ENCODE measurements at places on chromosomes 16 and 17.

GRCh38 chr16:85909932-85910853 lies 11.2 kb downstream of the IRF8 start:
- DNase-seq = no peak

GRCh38 chr17:4908301-4908700 lies 5.4 kb upstream of the CHRNE start:
- peak; percentile 57 for DNase-seq

DNA sequence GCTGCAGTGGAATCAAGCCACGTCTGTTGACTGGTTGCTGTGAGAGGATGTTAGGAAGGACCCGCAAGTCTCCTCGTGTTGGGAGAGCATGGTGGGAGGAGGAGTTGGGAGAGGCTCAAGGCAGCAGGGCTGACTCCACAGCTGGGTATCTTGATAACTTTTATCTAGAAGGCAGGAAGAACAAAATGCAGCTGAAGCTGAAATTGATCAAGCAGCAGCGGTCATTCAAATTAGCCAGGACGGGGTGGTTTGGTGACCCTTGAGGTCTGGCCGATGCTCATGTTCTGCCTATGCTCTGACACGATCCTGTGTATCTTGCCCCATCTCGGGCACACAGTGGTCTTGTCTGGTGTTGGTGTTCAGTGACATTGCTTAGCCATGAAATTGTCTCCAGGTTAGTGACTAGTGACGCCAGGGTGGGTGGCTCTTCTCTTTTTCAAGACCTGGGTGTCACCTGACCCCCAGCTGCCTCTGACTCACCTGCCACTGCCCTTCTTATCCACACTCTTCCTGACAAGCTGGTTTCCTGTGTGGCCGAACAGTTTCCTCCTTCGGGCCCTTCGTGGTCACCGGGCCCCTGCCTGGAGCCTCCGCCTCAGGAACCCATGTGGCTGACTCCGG lies 19.1 kb downstream of the NPTX1 start:
- no peak for DNase-seq

DNA sequence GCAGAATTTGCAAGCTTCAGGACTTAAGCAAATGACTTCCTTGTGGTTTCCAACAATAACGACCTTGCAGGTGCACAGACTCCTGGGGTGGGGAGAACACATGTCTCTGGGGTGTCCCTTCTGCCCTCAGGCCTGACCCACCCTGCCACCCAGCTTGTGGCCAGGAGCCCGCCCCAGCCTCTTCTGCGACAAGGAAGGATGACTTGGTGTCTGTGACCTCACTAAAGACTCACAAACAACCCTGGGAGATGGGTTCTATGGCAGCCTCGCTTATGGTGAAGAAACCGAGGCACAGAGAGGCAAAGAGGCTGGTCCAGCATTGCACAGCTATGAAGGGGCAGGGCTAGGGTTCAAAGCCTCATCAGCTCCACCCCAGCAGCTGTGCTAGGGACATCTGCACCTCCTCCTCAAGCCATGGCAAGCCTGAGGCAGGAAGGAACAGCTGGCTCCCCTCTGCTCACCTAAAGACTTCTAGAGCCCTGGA lies 2.6 kb downstream of the ATP2A3 start:
- DNase-seq = no peak

DNA sequence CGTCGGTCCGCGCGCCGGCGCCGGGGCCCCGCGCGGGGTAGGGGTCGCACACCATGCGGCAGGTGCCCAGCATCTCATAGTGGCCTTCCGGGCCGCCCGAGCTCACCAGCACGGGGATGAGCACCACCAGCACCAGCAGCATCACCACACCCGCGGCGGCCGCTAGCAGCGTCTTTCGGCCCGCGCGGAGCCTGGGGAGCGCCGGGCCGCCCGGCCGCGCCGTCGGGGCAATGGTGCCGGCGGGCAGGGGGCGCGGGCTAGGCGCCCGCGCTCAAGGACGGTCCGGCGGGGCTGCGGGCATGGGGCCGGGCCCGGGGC lies 237 bp downstream of the C1QL1 start:
- no peak for DNase-seq

DNA sequence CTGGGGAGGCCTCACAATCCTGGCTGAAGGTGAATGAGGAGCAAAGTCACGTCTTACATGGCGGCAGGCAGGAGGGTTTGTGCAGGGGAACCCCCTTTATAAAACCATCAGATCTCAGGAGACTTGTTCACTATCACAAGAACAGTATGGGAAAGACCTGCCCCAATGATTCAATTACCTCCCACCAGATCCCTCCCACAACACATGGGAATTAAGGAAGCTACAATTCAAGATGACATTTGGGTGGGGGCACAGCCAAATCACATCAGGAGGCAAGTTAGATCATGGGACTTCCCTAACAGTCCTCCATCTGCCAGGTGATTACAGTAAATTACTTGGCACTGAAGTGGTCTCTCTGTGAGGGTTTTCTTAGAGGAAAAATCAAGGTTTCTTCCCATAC lies 5.3 kb downstream of the TMEM114 start:
- DNase-seq = no peak

Data from H7 (cell line).